Hindlimb muscle (tissue), 1 donor: ENCODE measurements at places on chromosomes 2 and 18. TPM values are rescaled to one million over a fixed set of nuclear protein-coding genes. Genes with fewer than 3 reads are reported as not detected.

Gene PJVK
- polyA plus RNA-seq = 6.8 TPM

Gene CTLA4
- polyA plus RNA-seq = not detected

Gene VWC2L
- polyA plus RNA-seq = not detected

Gene MYO3B
- polyA plus RNA-seq = 0.06 TPM

Gene RFTN2
- polyA plus RNA-seq = 13.2 TPM

Gene TMEM182
- polyA plus RNA-seq = 189 TPM

Gene OTOS
- polyA plus RNA-seq = not detected

Gene SCN1A
- polyA plus RNA-seq = 0.25 TPM

DNA sequence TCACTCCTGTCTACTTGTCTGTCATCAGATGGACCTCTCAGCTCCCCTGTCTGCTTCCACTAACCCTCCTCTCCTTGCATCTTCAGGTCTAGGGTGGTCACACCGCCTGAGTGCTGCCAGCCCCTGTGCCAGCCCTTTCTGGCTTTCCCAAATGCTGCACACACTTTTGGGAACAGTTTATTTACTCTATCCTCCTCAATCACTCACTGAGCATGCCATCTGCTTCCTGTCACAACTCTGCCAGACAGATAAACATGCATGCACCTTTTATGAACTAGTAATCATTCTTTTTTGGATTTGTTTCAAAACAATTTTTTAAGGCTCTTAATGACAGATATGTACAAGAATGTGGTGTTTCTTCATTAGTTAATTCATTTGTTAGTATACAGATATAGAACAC, 56.3 kb upstream of the CCDC195 start:
- DNase-seq = no peak

DNA sequence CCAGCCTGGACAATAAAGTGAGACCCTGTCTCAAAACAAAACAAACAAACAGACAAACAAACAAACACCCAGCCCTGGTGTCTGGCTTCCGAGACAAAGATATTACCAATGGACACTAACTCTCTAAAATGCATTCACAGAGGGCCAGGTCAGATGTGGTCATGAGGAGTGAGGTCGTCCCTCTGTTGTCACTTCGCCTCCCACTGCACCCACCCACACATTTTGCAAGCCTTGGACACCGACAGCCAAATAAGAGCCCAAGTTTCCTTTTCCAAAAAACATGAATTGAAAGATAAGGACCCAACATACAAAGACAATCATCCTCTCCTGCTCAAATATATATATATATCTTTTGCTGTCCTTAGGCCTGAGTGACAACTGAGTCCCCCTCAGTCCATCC, 319.9 kb downstream of the TSN start:
- no peak for DNase-seq

- no peak for DNase-seq
Measured at GRCh38 chr2:64363848-64364247, 90.1 kb upstream of the LGALSL start.

GRCh38 chr2:138602166-138602460, 100.5 kb downstream of the SPOPL start:
- peak; percentile 26 for DNase-seq

- DNase-seq = peak; percentile 7
Measured at GRCh38 chr2:36618381-36618780, 20.4 kb upstream of the FEZ2 start.

- DNase-seq = no peak
Measured at GRCh38 chr18:48816554-48816953, 134.2 kb downstream of the SMAD7 start.

DNA sequence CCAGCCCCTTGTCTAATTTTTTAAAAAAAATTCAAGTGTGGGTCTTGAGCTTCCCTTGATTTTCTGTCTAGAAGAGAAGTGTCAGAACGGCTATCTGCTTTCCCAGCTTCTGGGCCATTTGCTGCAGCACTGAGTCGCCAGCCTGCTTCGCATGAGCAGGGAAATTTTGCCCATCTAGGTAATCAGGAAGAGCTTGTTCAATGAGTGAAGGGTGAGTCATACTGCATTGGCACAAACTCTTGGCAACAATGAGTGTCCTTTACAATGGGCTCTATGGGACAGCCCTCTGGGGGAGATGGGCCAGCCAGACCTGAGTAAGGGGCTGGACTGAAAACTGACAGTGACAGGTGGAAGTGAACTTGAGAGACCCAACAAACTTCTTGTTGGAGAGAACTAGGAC, 2.4 kb upstream of the RNF144A start:
- DNase-seq = no peak

GRCh38 chr18:6878556-6879297, 149.2 kb downstream of the ARHGAP28 start:
- peak; percentile 67 for DNase-seq

- DNase-seq = no peak
Measured at GRCh38 chr18:36169938-36170337, 17.4 kb upstream of the MOCOS start.

DNA sequence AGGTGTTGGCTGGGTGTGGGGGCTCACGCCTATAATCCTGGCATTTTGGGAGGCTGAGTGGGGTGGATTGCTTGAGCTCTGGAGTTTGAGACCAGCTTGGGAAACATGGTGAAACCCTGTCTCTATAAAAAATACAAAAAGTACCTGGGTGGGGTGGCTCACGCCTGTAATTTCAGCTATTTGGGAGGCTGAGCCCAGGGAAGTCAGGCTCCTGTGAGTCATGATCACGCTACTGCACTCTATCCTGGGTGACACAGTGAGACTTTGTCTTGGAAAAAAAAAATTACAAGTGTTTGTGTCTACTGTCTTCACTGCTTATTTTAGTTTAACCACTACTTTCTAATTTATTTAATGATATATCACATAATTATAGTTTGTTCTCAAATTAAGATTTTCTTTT, 62.7 kb upstream of the DOCK10 start:
- no peak for DNase-seq

DNA sequence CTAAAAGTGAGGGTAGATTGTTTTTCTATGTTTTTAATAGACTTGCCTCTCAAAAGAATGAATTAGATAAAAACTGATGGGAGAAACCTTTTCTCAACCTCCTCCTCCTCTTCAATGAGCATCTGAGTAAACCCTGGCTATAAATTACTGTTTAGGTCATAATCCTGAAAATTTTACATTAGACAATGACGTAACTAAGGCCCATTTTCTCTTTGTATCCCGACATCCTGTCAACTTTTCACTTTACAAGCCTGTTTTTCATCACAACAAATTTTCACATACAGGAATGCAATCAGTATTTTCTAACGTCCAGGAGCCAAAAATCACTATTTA, 1.3 kb downstream of the SPIRE1 start:
- peak; percentile 16 for DNase-seq

- DNase-seq = no peak
Measured at GRCh38 chr18:50775207-50775606, 44.6 kb downstream of the MRO start.

- DNase-seq = no peak
Measured at GRCh38 chr2:41910126-41910525, 137.7 kb upstream of the PKDCC start.

- no peak for DNase-seq
Measured at GRCh38 chr18:37567061-37567993, 1.7 kb upstream of the CELF4 start.

DNA sequence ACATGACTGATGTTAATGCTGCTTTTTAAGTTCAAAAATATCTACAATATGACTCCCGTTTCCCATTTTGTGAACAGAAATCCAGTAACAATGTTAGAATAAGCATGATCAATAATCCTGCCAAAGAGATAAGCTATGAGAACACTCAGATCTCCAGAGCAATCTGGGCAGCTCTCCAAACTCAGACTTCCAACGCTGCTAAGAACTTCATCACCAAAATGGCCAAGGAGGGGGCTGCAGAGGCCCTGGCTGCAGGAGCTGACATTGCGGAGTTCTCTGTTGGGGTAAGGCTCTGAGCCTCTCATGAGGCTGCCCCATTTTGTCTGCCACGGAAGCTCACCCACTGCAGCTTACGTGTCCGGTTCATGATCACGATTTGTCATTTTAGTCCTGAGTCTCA, 68.4 kb downstream of the UGGT1 start:
- DNase-seq = no peak

DNA sequence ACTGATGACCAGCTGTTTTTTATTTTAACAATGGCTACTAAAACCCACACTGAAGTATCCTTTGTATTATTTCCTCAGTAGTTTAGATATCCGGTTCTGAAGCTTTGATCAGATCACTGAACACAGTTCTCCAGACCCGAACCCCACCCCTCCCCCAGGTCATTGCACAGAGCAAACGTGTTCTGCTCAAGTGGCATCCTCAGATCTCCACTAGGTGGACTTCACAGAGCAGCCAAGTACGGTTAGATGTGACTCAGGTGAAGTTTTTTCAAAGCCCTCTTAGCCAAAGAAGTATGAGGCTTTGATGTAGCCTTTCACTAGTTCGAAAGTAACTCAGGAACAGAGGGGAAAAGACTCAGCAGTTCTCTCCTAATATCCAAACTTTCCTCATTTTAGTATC, 142.7 kb upstream of the NRP2 start:
- no peak for DNase-seq

- DNase-seq = no peak
Measured at GRCh38 chr2:226524381-226524843, 275.2 kb downstream of the IRS1 start.
